Cerebellum (tissue), 4 donors: ENCODE measurements at places on chromosomes 1 and 21.

- DNase-seq: no peak
Observed at GRCh38 chr1:19478322-19478721, 7.0 kb downstream of the CAPZB start.

DNA sequence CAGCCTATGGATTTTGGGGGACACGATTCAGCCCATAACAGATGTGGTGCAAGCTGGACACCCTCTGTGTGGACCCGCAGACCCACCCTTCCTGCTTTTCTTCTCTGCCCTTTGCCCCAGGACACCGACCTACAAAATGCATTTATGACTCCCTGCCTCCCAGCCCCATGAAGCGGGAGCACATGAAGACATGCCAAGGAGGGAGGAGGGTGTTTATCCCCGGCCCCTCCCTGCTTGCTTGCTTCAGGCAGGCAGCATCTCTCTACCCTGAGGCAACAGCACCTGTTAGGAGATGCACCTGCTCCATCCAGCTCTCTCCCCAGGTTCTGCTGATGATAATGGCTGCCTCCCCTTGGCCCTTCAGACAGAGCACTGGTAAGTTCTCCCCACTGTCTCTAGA is 187.5 kb downstream of the PSMG1 start:
- no peak for DNase-seq

- peak; percentile 83 for DNase-seq
Observed at GRCh38 chr1:10796029-10796944, at the start of gene CASZ1. Gene CASZ1 (minus strand): TSS chr1:10796646. CDS start chr1:10693889, 102,757 bp downstream.

- DNase-seq: no peak
Observed at GRCh38 chr1:218705391-218705790, 360.3 kb downstream of the TGFB2 start.

DNA sequence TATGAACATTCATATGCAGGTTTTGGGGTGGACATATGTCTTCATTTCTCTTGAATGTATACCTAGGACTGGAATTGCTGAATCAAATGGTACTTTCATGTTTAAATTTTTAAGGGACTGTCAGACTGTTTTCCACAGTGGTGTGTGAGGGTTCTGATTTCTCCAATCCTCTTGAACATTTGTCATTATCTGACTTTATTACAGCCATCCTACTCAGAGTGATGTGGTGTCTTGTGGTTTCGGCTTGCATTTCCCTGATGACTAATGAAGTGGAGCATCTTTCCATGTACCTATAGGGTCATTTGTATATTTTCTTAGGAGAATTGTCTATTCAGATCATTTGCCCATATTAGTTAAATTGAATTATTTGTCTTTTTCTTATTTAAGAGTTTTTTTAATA is 35.4 kb upstream of the ZNF281 start:
- no peak for DNase-seq

- no peak for DNase-seq
Observed at GRCh38 chr1:210441028-210441427, 112.3 kb downstream of the HHAT start.

- no peak for DNase-seq
Observed at GRCh38 chr1:117335376-117336086, 31.7 kb upstream of the MAN1A2 start.

DNA sequence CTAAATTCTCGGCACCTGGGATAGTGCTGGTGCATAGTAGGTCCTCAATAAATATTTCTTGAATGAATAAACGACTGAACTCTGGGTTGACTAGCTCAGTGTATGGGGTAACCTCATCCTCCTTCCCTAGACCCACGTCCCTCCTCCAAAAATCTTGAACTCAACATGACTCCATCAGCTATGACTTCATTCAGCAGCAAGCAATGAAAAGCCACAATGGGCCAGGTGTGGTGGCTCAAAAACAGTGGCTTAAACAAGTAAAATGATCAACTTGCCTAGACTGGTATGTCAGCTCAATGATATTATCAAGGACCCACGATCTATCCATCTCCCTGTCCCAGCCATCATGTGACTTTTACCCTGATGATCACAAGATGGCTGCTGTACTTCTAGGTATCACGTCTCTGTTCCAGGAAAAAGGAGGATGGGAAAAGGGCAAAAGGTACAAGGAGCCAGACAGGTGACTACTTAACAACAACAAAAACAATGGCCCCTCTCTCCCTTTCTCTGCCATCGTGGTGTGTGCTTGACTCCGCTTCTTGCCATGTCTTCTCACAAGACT is 13.0 kb upstream of the PAQR7 start:
- no peak for DNase-seq

- DNase-seq: no peak
Observed at GRCh38 chr1:225460021-225460736, 32.3 kb upstream of the LBR start.

GRCh38 chr1:151142411-151143056 is 3.9 kb downstream of the SEMA6C start:
- no peak for DNase-seq
